ENCODE measurements at places on chromosomes 16 and 17.

GRCh38 chr17:1683459-1683858 lies 1.2 kb downstream of the PRPF8 start:
- no peak for DNase-seq

DNA sequence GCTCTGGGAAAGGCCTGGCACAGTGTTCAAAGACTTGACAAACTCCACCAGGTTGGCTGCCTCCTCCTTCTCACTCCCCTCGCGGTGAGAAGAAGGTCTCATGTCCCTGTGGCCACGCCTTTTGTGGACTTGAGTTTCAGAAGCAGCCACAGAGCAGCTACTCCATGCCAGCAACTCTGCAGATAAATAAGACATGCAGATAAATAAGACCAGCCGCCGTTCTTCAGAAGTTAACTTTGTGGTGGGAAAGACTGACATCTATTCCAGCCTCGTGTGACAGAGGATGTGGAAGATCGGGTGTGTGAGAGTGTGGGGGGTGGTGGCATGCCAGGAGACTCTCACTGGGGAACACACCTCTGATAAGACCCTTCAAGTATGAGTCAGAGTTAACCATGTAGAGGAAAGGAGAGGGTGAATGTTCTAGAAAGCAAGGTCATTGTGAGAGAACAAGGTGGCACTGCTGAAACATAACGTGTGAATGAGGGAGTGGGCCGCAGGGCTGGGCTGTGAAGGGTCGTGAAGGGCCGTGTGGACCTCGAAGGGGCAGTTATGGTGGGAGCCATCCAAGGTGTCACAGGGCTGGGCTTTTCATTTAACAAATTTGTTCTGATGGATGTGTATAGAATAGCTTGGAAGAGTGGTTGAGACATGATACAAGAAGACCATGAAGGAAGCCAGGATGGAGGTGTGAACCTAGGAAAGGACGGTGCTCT lies 830 bp downstream of the SPACA3 start:
- DNase-seq, result no peak

DNA sequence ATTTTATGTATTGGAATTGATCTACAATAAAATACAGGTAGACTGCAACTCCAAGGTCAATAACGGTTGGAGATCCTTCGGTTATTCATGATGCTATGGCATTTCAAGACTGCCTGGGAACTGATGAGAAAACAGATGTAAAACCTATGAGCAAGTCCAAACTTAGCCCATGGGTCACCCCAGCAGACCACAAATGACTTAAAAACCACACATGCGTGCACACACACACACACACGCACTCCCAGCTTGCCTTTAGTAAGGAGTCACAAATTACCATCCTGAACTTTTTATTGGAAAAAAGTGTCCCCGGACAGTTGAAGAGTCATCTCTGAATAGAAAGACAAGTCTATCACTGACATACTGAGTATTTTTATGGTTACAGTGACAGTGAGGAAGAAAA lies 26.7 kb downstream of the TRIM25 start:
- DNase-seq, result no peak

GRCh38 chr16:87953308-87954215 lies 2.3 kb downstream of the BANP start:
- no peak for DNase-seq

DNA sequence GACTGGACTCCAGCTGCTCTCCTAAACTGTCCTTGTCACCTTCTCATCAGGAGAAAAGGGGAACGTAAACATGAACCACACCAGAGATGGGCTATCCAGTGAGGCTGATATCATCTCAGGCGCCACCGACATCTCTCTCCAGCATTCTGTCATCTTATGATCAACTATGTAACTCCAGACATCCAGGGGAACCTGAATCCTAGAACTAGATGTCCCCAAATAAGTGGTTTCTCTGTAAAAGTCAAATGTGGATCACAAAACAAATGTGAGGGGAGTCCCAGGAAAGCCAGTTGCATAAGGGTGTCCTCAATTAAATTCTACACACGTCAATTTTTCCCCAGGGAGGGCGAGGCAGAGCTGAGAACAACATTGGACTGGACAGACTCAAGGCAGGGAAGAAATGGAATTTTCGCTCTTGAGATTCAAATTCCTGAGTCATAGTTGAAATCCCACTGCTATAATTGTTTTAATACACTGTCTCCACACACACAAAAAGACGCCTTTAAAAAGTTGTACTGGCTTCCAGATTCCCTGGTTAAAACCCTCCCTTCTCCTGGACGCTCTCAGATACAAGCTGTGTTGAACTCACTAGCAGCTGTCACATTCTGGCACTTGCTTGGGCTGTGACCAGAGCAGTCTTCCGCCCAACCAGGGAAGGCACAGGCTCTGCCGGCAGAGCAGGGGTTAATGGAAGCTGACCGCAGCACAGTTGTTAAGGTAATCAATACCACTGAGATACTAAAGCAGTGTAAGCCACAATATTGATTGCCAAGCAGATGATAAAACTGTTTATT lies 62.6 kb downstream of the ZFHX3 start:
- no peak for DNase-seq

- no peak for DNase-seq
Observed at GRCh38 chr17:78736526-78737079, 45.5 kb downstream of the CYTH1 start.

Data from NCI-H345 (cell line).